ENCODE measurements at places on chromosomes 11 and 22.
A peak's percentile ranks its signal among the peaks of the same experiment; 100 is the strongest.

GRCh38 chr11:124961972-124962609 is 8.1 kb downstream of the CCDC15 start:
- DNase-seq, result peak; percentile 91

GRCh38 chr22:36940676-36941075 is 27.2 kb downstream of the CSF2RB start:
- no peak for DNase-seq

DNA sequence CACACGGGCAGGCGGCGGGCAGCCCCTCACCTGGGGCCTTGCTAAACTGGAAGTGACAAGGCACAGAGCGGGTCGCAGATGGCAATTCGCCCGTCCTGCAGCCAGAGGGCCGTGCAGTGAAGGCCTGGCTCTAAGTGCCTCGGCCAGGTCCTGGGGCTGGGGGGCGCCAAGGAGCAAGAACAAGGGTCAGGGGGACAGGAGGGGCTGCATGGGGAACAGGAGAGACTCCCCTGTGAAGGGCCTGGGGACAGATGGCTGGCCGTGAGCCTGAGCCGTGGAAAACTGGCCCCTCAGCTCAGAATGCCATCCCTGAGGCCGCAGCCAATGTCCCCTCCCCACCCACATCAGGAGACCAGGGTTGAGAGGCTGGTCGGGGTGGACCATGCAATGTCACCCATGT is 60.0 kb downstream of the RTL6 start:
- no peak for DNase-seq

DNA sequence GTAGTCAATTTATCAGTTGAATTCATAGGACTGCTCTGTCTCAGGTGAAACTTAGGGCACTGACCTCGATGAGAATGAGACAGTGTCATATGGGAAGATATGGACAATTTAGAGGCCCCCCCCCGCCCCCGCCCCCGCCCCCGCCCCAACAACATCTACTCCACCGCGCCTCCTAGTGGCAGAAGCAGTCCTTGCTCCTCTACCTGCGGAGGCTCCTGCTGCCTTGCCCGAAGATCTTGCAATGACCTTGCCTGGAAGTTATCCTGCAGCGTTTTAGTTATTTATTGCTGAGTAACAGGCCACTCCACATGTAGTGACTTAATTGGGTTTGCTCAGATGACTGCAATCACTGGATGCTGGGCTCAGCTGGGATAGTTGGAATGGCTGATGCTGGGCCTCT is 15.2 kb downstream of the SERPINH1 start:
- DNase-seq, result no peak

- DNase-seq, result no peak
Measured at GRCh38 chr11:19595499-19595839, 117.2 kb upstream of the NAV2 start.

GRCh38 chr22:20881231-20881630 is 22.4 kb downstream of the SNAP29 start:
- DNase-seq, result no peak

- DNase-seq, result no peak
Measured at GRCh38 chr22:17772249-17772957, 1.9 kb downstream of the BID start.

- peak; percentile 4 for DNase-seq
Measured at GRCh38 chr11:5507933-5508305, 1.8 kb downstream of the UBQLN3 start.

DNA sequence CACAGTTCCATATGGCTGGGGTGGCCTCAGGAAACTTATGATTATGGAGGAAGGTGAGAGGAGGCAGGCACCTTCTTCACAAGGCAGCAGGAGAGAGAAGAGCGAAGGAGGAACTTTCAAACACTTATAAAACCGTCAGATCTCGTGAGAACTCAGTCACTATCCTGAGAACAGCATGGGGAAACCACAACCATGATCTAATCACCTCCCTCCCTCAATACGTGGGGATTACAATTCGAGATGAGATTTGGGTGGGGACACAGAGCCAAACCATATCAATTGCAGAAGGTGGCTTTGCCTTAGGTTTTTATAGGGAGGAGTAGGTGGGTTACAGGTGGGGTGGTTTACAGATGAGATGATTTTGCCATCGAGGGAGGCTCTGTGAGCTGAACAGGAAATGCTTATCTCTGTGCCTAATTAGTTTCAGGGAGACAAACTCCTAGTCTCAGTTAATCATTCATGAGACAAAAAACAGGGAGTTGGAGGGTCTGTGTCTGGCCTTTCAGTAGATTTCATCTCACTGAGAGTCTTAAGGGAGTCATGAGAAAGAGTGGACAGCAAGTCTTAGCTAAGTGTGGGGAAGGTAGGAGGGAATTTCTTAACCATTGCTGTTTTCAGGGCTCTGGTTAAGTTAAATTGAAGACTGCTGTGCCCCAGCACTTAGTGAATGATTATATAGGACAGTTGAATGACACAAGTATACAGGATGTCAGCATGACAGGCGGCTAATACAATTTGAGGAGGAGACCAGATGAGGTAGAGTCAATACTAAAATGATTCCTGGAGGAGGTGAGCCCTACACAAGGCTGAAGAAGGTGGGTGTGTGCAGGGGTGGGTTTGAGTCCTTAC is 47.7 kb downstream of the CWC15 start:
- no peak for DNase-seq

DNA sequence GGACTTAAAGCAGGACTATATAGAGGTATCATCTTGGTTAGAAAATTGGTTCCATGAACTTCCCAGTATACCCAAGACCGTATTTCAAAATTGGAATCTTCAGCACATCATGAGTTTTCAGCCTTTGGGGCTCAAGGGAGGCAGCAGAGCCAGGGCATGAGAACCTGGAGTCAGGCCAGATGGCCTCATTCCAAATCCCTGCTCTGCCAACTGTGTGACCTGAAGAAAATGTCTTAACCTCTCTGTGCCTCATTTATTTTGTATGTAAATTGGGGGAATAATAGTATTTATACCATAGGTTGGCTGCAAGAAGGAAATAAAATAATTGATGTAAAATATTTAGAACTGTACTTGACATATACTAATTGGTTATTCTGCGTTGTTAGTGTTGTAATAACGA is 987.6 kb downstream of the TBC1D22A start:
- no peak for DNase-seq

GRCh38 chr22:20440637-20441591 is 3.3 kb upstream of the SCARF2 start:
- no peak for DNase-seq

DNA sequence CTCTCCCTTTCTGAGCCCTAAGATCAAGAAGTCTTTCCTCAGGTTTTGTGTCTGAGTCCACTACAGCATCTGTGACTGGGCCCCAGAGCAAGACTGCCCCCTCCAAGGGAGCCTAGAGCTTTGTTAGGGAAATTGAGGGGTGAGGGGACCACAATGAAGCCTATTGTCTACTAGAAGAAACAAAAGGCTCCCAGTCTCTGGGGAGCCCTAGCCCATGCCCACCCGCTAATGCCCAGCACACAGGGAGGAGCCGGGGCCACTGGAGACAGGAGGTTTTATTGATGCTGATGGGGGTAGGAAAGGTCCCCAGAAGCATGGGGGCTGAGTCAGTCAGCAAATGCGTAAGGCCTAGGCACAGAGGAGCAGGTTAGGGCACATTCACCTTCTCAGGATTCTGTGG is 14.0 kb downstream of the RHOG start:
- DNase-seq, result no peak

GRCh38 chr22:36546092-36546804 is 17.3 kb upstream of the EIF3D start:
- DNase-seq, result peak; percentile 57

GRCh38 chr11:126140201-126140925 is 71.1 kb downstream of the RPUSD4 start:
- peak; percentile 79 for DNase-seq

GRCh38 chr11:92277871-92278270 is 53.3 kb downstream of the FAT3 start:
- DNase-seq, result no peak

- DNase-seq, result peak; percentile 28
Measured at GRCh38 chr22:23520863-23521440, 59.1 kb downstream of the IGLL1 start.

GRCh38 chr22:31530823-31531195 is 34.5 kb downstream of the SFI1 start:
- DNase-seq, result peak; percentile 56

- DNase-seq, result peak; percentile 28
Measured at GRCh38 chr11:9615031-9615451, 41.6 kb downstream of the WEE1 start.

- DNase-seq, result peak; percentile 70
Measured at GRCh38 chr22:37544955-37545702, 15.2 kb upstream of the CDC42EP1 start.

- peak; percentile 85 for DNase-seq
Measured at GRCh38 chr11:37449146-37449545, 851.1 kb upstream of the RAG2 start.

- DNase-seq, result peak; percentile 16
Measured at GRCh38 chr11:127632976-127633680, 632.6 kb upstream of the KIRREL3 start.

- DNase-seq, result no peak
Measured at GRCh38 chr22:39098576-39098975, 1.5 kb downstream of the APOBEC3H start.

- DNase-seq, result no peak
Measured at GRCh38 chr11:91686700-91687099, 537.9 kb upstream of the FAT3 start.

DNA sequence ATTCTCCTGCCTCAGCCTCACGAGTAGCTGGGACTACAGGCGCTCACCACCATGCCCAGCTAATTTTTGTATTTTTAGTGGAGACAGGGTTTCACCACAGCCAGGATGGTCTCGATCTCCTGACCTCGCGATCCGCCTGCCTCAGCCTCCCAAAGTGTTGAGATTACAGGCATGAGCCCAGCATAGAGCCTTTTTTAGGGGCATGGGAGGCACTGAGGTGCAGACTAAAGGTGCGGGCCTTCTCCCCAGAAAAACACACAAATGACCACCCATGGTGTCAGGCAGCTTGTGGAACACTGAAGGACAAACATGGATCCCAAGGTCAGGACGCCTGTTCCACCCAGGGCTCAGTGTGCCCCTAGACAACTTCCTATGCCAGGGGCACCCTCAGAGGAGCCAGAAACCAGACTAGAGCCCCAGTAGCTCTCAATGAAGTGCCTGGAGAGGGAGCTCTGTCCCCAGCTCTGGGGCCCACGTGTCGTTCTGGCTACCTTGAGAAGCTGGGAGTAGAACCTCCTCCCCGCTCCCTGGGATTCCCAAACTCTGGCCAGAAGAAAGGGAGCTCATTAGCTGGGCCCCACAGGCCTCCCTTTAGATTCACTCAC is 21.2 kb upstream of the CD5 start:
- no peak for DNase-seq

DNA sequence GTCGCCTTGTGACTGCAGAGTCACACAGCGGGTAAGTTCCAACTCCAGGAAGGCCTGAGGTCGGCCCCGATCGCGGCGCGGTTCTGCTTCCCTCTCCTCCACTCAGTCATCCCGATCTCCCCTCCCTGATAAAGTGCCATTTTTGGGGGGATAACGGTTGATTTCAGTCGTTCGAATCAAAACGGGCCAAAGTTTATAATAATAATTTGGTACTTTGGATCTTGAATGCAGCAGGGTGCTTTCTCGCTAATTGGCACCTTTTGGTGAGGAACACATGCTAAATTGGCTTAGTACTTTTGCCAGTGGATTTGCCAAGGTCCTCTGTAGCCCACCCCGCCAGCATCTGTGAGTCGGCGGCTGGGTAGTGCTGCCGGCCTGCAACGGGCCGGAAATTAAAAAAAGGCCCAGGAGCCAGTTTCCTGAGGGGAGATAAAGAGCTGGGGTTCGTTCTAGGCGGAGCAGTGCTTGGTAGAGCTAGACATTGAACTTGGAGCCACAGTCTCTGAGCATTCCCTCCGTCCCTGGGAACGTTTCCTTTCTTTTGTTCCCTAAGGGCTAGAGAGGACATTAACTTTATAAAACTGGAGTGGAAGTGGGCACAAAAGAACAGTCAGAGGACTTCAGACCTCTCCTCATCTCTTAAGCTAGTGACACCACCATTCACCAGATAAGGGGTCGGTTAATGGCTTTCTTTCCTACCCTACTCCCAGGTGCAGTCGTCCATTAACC is 997 bp downstream of the UBE2L3 start:
- DNase-seq, result peak; percentile 37

DNA sequence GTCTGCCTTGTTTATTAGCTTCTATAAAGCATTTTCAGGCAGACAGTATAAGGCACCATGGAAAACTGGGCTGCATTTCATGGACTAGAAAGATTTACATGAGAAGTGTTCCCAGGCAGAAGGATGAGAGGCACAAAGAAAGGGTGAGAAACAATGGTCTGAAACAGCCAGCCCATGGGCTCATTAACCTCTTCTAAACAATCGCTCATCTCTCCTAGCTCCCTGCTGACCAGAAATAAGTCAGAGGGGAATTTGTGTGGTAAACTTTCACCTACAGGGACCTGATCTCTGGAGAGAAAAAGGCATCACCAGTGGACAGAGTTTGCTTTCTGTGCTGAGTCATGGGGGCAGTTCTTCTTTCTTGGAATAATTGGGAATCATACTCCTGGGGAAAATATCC is 51.8 kb upstream of the KIRREL3 start:
- DNase-seq, result no peak

- peak; percentile 94 for DNase-seq
Measured at GRCh38 chr22:38981992-38982927, at the start of gene APOBEC3B. Gene APOBEC3B, plus strand, starts transcription at chr22:38982347. Its CDS starts 107 bp downstream, at chr22:38982454.

GRCh38 chr11:70501051-70501901 is 102.9 kb downstream of the CTTN start:
- peak; percentile 32 for DNase-seq

GRCh38 chr11:10401696-10402392 is 53.2 kb upstream of the AMPD3 start:
- no peak for DNase-seq

- no peak for DNase-seq
Measured at GRCh38 chr11:63142459-63142858, 1.6 kb downstream of the SLC22A24 start.

DNA sequence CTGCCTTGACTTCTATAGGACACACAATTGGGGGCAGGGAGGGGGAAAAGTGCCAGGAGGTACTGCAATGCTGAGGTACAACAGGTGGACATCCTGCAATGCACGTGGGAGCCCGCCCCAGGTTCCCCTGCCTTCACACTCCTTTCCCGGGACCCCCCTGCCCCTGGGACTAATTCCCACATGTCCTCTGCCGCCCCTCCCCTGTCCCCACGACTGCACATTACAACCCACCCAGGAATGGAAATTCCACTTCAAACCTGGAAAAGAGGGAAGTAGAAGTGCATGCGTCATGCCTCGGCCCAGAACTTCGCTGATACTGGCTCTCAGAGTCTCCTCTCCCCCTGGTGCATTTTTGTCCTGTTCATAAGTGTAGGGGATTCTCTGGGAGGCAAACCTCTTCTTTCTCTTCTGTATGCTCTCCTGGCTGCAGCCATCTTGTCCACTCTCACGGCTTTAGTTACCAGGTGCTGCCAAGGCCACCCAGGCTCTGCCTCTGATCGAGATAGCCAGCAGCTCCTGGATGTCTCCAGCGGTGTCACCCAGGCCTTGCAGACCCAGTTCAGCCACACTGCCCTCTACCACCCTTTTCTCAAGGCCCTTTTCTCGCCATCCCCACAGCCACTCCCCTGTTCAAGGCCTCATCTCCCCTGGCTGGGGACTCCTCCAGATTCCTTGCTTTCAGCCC is 43.7 kb downstream of the GDPD5 start:
- no peak for DNase-seq

GRCh38 chr11:32838505-32839274 is 9.0 kb downstream of the PRRG4 start:
- peak; percentile 26 for DNase-seq

GRCh38 chr11:36073411-36074203 is 129.7 kb downstream of the LDLRAD3 start:
- DNase-seq, result peak; percentile 63
